Naive B cell (primary cell): ENCODE measurements at places on chromosomes 3 and 15. TPM values are rescaled to one million over a fixed set of nuclear protein-coding genes. Genes with fewer than 3 reads are reported as not detected.

The FNDC3B gene
- 1.6 TPM for polyA plus RNA-seq

The OSBPL10 gene
- polyA plus RNA-seq = 65.6 TPM

The ACKR2 gene
- polyA plus RNA-seq = 0.27 TPM

The MUC20 gene
- not detected for polyA plus RNA-seq

The ICE2 gene
- 56.8 TPM for polyA plus RNA-seq

The ARNT2 gene
- polyA plus RNA-seq = not detected

- no peak overlapping the region for H3K4me3 ChIP-seq
- no peak overlapping the region for H3K27ac ChIP-seq
- no peak for DNase-seq
- no peaks in the 10 kb centered on the region for H3K27me3 ChIP-seq
- H3K36me3 ChIP-seq = no peaks in the 10 kb centered on the region
Observed at GRCh38 chr3:37130448-37130847, 43.9 kb downstream of the LRRFIP2 start.

DNA sequence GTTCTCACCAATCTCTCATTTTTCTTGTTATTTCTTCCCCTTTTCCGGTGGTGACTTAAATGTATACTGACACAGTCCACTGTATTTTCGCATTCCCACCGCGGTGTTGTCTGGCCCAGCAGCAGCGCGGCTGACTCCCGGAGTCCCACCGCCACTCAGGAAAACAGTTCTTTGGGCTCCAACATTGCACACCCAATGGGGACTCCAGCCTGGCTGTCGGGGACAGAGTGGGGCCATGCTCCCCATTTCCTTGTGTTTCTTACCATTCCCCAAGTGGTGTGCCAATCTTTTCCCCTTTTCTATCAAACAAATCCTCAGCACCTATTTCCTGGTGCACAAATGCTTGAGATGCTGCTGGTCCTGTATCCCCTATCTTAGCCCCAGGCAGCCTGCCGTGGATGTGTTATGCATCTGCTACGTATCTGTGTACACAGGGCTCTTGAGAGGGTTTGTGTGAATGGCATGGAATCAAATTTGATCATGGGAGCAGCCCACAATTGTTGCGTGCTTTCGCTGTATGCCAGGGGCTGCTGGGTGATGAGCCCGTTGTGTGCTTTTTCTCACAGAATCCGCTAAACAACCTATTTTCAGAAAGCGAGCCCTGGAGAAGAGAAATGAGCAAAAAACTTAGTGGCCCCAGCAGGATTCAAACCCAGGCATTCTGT, 219.1 kb upstream of the RGMA start:
- DNase-seq = no peak
- no peaks in the 10 kb centered on the region for H3K36me3 ChIP-seq
- H3K27me3 ChIP-seq = no peaks in the 10 kb centered on the region
- no peak overlapping the region for H3K27ac ChIP-seq
- no peaks in the 10 kb centered on the region for H3K4me1 ChIP-seq

DNA sequence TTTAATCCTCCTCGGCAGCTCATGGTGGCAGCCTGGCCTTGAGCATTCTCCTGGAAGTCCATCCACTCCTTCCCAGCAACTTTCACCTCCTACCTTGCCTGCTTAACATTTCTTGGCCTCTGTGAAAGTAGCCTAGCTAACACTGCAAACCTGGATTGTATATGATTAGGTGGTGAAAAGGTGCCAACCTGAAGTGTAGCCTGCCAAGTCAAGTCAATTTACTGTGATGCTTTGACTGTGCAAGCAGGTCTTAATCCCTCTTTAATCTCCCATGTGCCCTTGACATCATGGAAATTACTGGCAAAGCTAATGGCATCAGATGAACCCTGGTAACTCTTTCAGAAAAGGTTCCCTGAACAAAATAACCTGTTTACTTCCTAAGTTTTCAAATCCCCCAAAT, 169.7 kb upstream of the NR2F2 start:
- H3K27ac ChIP-seq = no peak overlapping the region
- no peak for DNase-seq
- no peaks in the 10 kb centered on the region for H3K4me1 ChIP-seq
- no peak overlapping the region for H3K4me3 ChIP-seq

- H3K27ac ChIP-seq = no peak overlapping the region
- DNase-seq = no peak
- H3K27me3 ChIP-seq = no peaks in the 10 kb centered on the region
- no peak overlapping the region for H3K4me3 ChIP-seq
- peaks cover 6% of the 10 kb centered on the region for H3K36me3 ChIP-seq
Observed at GRCh38 chr3:180973543-180973942, 16.0 kb downstream of the DNAJC19 start.

DNA sequence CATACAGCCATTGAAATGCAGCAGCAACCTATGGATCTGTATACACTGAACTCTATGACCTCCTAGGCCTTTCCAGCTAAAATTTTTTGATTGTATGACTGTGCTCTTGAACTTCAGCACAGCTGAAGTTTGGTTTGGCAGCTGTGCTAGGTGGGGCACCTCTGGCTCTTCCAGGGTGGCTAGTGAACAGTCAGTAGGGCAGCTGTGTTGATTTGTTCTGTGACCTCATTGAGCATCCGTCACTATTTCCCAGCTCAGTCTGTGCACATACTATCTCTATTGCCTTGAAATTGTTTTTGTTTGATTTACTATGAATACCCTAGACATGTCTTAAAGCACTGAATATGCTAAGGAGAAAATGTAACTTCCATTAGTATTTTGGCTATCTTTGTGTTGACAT, 363.2 kb upstream of the NAALADL2 start:
- DNase-seq = no peak
- H3K27me3 ChIP-seq = no peaks in the 10 kb centered on the region
- H3K4me1 ChIP-seq = no peaks in the 10 kb centered on the region
- H3K36me3 ChIP-seq = no peaks in the 10 kb centered on the region
- H3K4me3 ChIP-seq = no peak overlapping the region

GRCh38 chr3:195086885-195087284, 184.1 kb downstream of the XXYLT1 start:
- H3K4me1 ChIP-seq = peaks cover 16% of the 10 kb centered on the region
- H3K27ac ChIP-seq = peak overlapping the region; percentile 50
- DNase-seq = no peak
- H3K4me3 ChIP-seq = no peak overlapping the region
- no peaks in the 10 kb centered on the region for H3K36me3 ChIP-seq

GRCh38 chr3:31213869-31214486, 318.7 kb upstream of the STT3B start:
- H3K27ac ChIP-seq = peak overlapping the region; percentile 50
- H3K27me3 ChIP-seq = no peaks in the 10 kb centered on the region
- peak overlapping the region; percentile 74 for H3K4me3 ChIP-seq
- H3K36me3 ChIP-seq = no peaks in the 10 kb centered on the region

DNA sequence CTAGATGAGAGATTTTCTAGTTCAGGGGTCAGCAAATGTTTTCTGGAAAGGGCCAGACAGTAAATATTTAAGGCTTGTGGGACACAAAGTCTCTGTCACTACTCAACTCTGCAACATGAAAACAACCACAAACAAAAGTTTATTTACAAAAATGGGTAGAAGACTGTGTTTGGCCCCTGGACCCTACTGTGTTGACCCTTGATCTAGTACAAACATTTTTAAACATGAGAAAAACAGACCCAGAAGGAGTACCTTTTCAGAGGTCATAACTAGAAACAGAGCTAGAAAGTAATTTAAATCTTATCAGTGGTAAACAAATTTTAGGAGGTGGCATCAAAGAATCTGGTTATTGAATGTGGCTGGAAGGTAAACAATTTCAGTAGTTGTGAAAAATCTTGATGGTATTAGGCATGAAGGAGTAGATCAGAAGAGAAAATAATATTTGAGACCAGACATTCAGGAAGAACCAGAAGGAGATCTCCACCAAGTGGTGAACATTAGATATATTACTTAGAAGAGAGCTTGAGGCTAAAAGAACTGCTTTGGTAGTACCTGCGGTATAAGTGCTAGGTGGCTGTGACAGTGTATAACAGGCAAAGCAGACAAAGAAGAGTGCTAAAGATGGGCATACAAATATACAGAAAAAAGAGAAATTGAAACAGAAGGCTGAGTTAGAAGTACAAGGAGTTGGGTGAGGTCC, 101.7 kb downstream of the NR1I2 start:
- peaks cover 2% of the 10 kb centered on the region for H3K4me1 ChIP-seq
- H3K27ac ChIP-seq = no peak overlapping the region
- peaks cover 44% of the 10 kb centered on the region for H3K36me3 ChIP-seq
- no peak overlapping the region for H3K4me3 ChIP-seq
- H3K27me3 ChIP-seq = no peaks in the 10 kb centered on the region
- DNase-seq = no peak

DNA sequence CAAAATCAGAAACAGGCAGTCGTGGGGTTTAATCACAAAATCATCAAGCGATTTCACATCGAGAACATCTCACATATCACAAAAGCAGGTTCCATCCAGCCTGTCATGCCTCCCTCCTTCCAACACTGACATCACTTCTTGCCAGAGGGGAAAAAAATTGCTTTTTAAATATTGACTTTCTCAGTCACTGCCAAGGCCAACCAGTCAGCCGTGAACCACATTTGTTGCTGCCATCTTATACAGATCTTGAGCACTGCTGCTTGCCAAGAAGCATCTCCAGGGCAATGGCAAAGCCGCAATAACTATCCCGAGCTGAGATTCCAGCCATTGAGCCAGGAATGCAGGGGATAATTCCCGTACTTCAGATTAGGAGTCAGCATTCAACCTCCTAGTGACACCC, 174.6 kb downstream of the ANXA2 start:
- H3K36me3 ChIP-seq = no peaks in the 10 kb centered on the region
- DNase-seq = no peak
- H3K4me3 ChIP-seq = no peak overlapping the region
- no peak overlapping the region for H3K27ac ChIP-seq
- peaks cover 14% of the 10 kb centered on the region for H3K27me3 ChIP-seq

DNA sequence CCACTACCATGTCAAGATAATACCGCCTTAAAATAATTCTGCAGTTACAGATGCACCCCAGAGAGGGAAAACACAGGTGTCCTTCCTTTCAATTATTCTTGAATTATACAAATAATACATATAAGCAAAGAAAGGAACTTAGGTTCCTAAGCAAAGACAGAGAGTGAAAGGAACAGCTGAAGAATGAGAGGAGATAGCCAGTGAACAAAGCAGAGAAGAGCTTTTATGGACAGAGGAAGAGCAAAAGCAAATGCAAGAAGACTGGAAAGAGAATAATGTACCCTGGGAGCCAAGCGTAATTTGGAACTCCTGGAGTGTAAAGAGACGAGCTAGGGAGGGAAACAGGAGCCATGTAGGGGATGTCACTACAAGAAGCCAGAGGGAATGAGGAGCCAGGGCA, 21.7 kb downstream of the GPR176 start:
- no peaks in the 10 kb centered on the region for H3K4me1 ChIP-seq
- H3K36me3 ChIP-seq = no peaks in the 10 kb centered on the region
- H3K27me3 ChIP-seq = no peaks in the 10 kb centered on the region
- no peak for DNase-seq
- H3K27ac ChIP-seq = no peak overlapping the region
- H3K4me3 ChIP-seq = no peak overlapping the region

- H3K4me3 ChIP-seq = no peak overlapping the region
- H3K27ac ChIP-seq = no peak overlapping the region
- H3K4me1 ChIP-seq = peaks cover 18% of the 10 kb centered on the region
- no peaks in the 10 kb centered on the region for H3K27me3 ChIP-seq
- peaks cover 7% of the 10 kb centered on the region for H3K36me3 ChIP-seq
Observed at GRCh38 chr3:11570789-11571495, 72.8 kb downstream of the VGLL4 start.

GRCh38 chr3:49620728-49621127, 53.4 kb upstream of the APEH start:
- no peak overlapping the region for H3K27ac ChIP-seq
- peaks cover 12% of the 10 kb centered on the region for H3K27me3 ChIP-seq
- H3K4me3 ChIP-seq = no peak overlapping the region
- no peaks in the 10 kb centered on the region for H3K4me1 ChIP-seq

DNA sequence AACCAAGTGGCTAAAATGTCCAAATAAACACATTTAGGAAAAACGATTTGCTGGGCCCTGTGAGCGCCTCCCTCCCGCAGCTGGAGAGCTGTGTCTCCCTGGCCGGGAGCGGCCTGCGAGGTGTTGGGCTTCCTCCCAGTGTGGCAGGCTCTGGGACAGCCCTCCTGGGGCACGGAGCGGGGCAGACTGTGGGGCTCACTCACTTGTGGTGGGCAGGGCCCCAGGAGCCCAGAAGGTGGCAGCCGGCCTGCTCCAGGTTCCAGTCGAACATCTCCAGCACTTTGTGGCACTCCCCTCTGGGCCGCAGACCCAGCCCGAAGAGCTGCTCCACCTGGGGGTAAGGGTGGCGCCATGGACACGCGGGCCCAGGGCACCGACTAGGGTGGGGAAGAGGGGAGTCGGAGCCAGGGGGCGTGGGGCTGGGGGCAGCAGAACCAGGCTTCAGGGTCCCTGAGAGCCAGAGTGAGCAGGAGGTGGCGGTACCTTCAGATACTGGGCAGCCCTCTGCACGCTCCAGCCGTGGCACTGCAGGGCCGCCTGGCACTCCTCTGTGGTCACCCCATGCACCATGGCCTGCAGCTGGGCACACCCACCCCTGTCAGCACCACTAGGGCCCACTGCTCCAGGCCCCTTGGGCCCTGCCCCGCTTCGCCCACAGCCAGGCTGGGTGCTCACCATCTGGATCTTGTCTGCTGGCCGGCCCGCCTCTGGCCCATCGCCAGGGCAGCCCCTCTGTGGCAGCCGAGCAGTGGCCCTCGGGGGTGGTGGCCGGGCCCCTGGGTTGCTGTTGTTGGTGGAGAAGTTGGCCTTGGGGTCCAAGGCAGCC, 41.5 kb downstream of the TNK2 start:
- H3K36me3 ChIP-seq = peaks cover 9% of the 10 kb centered on the region
- no peak overlapping the region for H3K27ac ChIP-seq

DNA sequence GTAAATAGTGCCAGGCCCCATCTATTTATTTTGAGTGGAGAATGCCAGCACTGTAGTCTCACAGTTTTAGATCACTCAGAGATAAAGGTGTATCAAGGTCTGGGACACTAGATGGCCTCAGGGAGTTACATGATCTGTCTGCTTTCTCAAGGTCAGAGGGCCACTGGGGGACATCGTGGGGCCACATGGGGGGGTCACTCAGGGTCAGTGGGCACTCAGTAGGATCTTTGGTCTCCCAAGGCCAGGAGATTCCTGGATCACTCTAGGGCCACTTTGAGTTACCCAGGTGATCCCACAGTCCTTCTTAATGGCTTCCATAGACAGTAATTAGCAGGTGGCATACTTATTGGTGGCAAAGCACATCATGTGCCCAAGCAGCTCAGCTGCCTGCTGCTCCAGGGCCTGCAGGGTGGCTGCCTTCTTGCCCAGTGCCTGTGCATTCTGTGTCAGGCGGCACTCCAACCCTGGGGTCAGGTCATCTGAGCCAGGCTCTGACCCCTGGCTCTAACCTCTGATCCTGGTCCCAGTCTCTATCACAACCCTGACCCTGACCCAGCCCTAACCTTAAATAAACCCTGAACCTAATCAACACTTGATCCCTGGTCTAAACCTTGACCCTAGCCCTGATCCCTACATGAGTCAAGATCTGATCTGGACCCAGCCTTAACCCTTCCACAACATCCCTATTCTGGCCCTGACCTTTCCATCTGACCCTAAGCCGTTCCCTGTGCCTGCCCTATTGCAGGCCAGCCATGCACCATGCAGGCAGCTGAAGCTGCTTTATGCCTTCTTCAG, 1.8 kb upstream of the LAMB2 start:
- no peak overlapping the region for H3K4me3 ChIP-seq
- H3K4me1 ChIP-seq = peaks cover 10% of the 10 kb centered on the region
- H3K27me3 ChIP-seq = peaks cover 56% of the 10 kb centered on the region
- DNase-seq = no peak

- peak overlapping the region; percentile 94 for H3K27ac ChIP-seq
- peaks cover 54% of the 10 kb centered on the region for H3K4me1 ChIP-seq
- H3K4me3 ChIP-seq = peak overlapping the region; percentile 91
- no peaks in the 10 kb centered on the region for H3K36me3 ChIP-seq
Observed at GRCh38 chr15:31049682-31050615, 51.6 kb downstream of the TRPM1 start.

- H3K4me1 ChIP-seq = peaks cover 3% of the 10 kb centered on the region
- no peaks in the 10 kb centered on the region for H3K36me3 ChIP-seq
- peaks cover 7% of the 10 kb centered on the region for H3K27me3 ChIP-seq
- no peak overlapping the region for H3K27ac ChIP-seq
- DNase-seq = no peak
Observed at GRCh38 chr3:126113733-126114442, 30.0 kb upstream of the SLC41A3 start.
